Aorta (tissue), 5 donors: ENCODE measurements at places on chromosomes 7 and 10.

DNA sequence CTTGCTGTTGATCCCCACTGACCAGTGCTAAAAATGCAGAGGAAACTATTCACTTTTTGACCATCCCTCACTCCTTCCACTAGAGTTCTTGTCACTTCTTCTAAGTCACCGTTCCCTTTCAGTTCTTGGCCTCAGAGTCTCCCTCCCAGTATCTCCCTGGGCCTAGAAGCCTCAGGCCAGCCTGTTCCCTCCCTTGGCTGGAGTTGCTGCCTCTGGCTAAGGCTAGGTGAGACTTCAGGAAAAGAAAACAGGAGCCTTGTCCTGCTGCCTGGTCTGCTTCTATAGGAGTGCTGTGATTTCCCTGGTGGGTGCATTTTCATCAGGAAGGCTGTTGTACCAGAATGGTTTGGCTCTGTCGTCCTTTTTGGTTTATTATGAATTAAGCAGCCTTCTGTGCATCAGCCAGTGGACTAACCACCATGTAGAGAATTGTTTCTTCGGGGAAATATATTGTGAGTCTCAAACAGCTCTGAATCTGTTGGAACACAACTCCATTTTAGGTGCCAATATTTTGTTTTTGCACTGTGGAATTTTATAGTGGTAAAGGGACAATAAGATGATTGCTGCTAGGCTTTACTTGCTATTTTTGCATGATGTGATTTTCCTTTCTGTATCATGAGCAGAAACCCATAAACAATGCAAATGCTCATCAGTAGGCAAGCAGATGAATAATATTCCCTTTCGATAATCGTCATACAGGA is 233.4 kb upstream of the FZD1 start:
- no peak for DNase-seq

- DNase-seq: no peak
Measured at GRCh38 chr10:16384021-16384420, 52.8 kb upstream of the PTER start.

DNA sequence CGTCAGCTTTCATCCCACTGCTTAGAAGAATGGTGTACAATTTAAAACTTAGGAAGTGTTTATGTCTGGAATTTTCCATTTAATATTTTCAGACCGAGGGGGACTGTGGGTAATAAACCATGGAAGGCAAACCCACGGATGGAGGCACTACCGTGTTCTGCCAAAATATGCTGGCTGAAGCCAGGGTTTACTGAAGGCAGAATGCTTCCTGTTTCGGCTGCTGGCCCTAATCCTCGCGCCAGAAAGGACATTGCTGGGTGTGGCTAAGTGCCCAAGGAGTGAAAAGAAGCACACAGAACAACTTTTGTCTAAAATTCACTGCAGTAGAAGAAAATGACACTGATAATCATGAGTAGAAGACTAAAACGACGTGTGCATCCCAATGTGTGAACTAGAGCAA is 32.3 kb downstream of the PITRM1 start:
- DNase-seq: no peak

DNA sequence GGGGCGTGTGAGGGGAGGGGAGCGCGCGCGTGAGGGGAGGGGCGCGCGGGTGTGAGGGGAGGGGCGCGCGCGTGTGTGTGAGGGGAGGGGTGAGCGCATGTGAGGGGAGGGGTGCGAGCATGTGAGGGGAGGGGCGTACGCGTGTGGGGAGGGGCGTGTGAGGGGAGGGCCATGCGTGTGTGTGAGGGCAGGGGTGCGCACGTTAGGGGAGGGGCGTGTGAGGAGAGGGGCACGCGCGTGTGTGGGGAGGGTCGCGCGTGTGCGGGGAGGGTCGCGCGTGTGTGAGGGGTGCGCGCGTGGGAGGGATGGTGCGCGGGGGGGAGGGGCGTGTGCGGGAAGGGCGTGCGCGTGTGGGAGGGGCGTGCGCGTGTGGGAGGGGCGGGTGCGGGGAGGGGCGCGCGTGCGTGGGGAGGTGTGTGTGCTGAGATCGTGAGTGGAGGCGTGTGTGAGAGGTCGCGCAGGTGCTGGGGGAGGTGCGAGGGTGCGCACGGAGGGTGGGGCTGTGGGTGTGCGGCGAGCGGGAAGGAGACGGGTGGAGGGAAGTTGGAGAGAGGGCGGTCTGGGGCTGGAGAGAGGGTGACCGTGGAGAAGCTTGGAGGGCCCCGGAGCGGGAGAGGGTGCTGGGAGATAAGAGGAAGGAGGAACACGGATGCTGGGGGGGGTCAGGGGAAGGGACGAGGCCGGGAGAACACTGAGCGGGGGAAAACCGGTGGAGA is 19.7 kb downstream of the MXI1 start:
- DNase-seq: peak; percentile 92

DNA sequence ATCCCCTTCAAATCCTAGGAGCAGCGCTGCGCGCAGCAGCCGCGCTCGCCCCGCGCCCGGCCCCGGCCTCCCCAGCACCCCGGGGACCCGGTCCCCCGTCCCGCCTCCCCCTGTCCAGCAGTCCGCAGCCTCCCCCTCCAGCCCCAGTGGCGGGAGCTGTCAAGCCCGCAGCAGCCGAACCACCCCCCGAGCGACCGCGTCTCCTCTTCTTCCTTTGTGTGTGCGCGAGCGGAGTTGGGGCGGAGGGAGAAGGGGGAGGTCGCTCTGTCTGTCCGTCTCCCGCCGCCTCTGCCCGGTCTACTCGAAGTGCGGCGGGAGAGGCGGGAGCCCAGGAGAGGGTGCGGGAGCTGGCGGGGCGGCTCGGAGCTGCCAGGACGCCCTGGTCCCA is 375 bp upstream of the CHN2 start:
- DNase-seq: peak; percentile 80

- DNase-seq: no peak
Measured at GRCh38 chr7:80428161-80429054, 83.5 kb downstream of the GNAT3 start.

DNA sequence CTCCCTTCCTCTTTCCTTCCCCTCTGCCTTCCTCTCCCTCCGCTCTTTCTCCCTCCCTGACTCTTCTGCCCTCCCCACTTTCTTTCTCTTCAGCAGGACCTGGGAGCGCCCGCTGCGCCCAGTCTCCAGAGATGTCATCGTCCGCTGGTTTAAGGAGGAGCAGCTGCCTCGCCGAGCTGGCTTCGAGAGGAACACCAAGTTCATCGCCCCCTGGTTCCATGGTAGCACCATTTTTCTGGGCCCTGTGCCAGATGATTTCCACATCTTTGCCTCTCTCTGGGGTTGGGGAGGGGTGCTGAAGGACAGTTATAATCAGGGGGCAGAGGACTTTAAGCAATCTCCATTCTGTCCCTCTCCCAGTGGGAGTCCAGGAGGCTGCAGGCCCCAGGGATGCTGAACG is 71.6 kb downstream of the SH2D4B start:
- DNase-seq: no peak
